Renal cortical epithelial cell (primary cell): ENCODE measurements at places on chromosomes 2 and 18. TPM values are rescaled to one million over a fixed set of nuclear protein-coding genes. Genes with fewer than 3 reads are reported as not detected.

Gene ZNF407
- 10.1 and 23.8 TPM in 2 replicates for total RNA-seq

Gene CXCR2
- not detected in 2 replicates for total RNA-seq

Gene NEU2
- not detected in 2 replicates for total RNA-seq

Gene LOXL3
- 1.0 and 1.1 TPM in 2 replicates for total RNA-seq

Gene TAF4B
- 6.8 and 8.2 TPM in 2 replicates for total RNA-seq

DNA sequence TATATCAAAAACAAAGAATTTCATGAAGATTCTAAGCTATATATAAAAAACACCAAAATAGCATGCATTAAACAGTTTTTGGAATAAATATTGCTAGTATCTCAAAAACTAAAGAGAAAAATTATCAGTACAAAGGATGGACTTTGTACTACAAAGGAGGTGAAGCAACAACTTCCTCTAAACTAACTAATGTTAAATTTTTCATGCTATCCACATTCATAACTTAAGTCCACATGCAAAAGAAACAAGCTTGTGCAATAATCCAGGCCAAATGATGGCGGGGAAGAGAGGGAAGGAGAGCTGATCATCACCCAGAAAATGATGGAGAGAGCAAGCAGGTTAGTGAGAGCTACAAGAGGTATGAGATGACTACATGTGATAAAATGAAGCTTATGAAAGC is 70.1 kb downstream of the KIDINS220 start:
- DNase-seq = no peak

DNA sequence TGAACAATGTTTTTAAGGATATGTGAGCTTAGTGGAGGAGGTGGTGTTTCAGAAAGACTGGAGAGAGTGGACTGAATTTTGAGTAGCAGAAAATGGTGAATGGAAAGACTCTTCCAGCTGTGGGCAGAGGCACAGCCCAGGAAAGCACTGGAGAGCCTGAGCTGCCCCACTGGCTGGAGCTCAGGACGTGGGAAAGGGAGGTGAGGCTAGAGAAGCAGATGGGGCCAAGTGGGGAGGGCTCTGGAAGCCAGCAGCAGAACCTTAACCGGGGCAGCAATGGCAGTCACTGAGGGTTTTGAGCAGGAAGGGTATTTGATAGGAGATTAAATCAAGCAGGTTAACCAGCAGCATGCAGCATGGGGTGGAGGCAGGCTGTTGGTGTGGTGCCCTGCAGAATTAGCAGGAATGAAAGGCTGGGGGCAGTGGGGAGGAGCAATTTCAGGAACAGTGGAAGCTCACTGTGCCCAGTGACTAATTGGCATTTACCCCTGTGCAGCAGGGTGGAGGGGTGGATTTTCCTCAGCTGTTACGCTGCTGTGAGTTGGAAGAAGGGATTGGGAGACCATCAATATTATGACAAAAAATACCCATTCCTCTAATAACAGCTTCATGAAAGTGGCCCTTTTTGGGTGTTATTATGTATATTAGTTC is 136.2 kb downstream of the CERS6 start:
- DNase-seq = no peak

DNA sequence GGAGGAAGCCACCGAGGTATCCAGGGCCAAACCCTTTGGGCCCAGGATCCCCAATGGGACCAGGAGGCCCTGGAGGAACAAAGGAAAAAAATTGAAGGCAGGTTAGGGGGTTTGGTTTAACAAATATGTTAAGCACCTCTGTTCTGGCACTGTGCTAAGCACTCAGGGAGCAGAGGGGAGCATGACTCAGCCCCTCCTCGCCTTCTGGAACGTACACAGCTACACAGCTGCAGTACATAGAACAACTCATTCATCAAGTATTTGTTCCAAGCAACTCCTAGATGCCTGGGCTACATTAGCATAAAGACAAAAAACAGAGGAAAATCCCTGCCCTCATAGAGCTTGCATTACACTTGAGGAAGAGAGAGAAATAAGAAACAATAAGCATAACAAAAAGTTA is 153.6 kb downstream of the COL4A4 start:
- DNase-seq = peak; percentile 36

GRCh38 chr2:128236491-128237035 is 82.1 kb downstream of the HS6ST1 start:
- peak; percentile 16 for DNase-seq

DNA sequence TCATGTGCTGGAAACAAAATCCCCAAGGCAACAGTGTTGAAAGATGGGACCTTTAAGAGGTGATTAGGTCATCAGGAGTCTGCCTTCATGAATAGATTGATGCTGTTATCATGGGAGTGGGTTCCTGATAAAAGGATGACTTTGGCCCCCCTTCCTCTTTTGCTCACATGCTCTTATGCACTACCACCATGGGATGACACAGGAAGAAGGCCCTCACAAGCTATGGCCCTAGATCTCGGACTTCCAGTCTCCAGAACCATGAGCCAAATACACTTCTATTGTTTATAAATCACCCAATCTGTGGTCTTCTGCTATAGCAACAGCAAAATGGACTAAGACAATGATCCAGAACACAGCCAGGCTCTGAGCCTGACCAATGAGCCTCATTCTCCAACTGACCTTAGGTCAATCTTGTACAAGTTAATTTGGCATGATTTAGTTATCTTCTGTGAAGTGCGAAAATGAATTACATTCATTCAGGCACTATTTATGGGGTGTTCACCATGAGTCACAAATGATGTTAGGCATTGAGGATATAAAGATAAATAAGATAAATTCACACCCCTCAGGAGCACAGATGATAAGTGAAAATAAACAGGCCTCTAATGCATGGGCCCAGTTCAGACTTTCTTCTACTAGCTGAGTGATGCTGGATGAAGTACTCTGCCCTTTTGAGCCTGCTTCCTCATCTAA is 37.7 kb upstream of the NT5C1B start:
- DNase-seq = peak; percentile 4

DNA sequence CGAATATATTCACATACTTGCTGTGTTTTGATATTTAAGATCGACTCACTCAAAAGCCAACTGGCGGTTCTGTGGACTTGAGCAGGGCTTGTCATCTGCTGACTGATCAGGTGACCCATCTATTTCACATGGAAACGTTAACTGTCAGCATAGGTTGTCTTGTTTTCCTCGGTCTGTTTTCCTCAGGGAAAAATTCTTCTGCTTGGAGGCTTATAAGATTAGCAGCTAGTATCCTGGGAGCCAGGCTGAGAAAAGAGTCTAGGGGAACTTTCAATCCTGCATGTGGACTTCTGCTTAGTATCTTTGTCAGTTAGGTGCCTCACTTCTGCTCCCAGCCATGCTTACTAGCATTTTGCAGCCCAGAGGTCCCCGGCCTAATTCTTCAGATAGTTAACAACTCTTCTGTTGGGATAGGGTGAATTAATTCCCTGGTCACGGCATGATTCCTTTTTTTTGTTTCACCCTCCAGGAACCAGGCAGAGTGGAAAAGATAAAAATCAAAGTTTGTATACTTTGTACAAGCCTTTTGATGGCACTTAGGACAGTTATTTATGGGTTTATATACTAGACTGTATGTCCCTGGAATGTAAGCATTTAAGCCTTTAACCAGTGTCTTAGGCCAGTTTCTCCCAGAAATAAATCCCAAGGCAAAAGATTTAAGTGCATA is 226.0 kb downstream of the GULP1 start:
- DNase-seq = no peak

DNA sequence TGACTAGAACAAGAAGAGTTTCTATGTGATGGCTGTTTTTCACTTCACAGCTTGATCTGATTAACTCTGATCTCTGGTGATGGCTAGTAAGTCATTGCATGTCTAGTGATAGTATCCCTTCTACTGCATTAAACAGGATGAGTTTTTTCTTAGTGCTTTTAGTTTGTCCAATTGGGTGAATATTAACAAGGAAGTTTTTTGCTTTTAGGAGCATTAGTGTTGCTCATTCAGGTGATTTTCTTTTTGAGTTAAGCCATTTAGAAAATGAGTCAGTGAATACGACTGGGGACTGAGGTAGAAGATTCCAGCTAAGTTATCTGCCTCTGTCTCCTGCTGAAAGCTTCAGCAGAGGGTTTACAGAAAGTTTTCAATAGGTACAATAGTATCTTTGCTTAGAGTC is 306.7 kb downstream of the PIK3C3 start:
- peak; percentile 52 for DNase-seq

DNA sequence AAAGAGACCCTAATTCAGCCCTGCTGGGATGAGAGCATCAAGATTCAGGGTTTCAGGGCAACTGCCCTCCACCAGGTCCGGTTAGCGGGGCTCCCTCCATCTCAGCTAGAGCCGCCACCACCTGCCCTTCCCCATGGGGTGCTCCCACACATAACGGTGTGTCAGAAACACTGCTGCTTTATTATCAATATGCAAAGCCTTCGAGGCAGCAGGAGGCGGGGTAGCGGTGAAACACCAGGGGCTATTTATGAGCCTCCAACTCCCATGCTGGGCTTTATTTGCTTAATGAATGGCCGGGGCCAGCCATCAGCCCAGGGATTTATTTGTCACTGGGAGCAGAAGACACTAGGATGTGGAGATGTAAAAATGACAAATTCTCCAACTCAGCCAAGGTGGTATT is 109.8 kb downstream of the GALNT14 start:
- DNase-seq = no peak

DNA sequence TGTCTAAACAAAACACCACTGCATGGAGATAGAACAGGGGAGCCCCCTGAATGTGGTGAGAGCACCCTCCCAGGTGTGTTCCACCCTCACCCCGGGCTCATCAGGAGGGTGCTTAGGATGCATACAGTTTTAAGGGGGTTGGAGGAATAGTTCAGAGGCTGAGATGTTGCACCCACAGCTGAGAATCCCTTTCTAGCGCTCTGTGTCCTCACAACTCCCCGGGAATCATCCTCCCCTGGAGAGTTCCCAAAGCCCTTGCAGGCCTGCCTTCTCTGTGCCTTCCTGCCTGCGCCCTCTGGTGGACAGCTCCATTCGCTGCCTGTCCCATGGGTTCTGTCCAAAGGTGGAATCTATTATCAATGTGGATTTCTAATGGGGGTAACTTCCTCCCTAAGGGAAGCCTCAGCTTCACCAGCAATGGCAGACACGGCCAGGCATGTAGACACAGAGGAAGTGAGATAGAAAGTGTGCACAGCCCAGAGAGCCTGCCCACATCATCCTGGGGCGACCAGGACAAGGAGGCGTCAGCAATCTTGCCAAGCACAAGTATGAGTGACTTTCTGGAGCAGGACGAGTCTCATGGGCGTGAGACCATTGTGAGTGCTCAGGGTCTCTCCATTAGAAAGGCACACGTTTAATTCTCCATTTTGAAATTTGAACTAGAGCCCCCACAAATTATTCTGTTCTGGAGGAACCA is 1.2 kb upstream of the UGT1A5 start:
- DNase-seq = peak; percentile 61

DNA sequence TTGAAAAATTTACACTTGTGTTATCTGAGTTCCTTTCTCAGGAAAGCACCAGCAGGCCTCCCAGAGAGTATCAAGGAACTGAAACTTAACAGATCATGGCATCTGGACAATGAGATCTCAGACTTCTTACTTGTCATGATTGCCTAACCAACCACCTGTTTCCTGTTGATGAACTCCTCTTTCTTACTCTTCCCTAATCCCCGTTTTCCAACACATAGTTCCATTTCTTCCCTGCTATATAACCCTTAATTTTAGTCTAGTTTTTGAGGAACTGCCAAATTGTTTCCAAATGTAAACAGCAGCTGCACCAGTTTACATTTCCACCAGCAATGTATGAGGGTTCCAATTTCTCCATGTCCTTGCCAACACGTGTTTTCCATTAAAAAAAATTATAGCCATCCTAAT is 6.1 kb upstream of the FAM171B start:
- DNase-seq = no peak

DNA sequence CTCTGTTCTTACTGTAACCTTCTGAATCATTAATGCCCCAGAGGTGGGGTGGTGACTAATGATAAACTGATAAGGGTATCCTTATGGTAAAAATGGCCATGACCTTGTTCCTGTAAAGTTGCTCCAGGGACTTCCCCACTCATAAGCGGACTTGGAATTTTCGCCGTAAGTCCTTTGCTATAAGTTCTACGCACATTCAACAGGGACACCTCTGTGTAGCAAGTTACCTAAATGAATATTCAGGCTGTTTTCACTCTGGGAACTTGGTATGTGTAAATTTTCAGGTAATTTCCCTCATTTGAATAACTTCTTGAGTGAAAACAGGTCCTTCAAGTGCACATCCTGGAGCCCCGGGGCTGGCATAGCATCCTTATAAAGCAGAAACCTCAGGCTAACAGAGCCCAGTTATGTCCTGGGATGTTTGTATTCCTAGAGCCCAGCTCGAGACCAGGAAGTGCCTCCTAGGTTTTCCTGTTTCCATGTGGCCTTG is 9.4 kb upstream of the AGFG1 start:
- peak; percentile 39 for DNase-seq

- DNase-seq = no peak
Observed at GRCh38 chr2:159256159-159256558, 30.3 kb downstream of the WDSUB1 start.

DNA sequence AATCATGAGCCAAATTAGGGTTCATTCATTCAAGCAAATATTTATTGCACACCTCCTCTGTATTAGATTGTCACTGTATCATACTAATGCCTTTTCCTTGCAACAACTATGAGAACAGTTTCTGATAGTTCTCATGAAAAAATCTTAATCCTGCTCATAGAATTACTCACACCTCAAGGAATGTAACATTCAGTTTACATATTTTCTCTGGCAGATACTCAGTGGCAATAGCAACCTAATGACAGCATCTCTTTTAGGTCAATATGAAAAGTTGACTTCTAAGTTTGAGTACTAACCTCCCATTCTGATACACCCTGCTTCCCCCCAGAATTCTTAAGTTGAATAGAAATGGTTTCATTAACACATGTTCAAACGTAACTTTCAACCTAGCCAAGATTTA is 132.0 kb downstream of the VWC2L start:
- peak; percentile 16 for DNase-seq

DNA sequence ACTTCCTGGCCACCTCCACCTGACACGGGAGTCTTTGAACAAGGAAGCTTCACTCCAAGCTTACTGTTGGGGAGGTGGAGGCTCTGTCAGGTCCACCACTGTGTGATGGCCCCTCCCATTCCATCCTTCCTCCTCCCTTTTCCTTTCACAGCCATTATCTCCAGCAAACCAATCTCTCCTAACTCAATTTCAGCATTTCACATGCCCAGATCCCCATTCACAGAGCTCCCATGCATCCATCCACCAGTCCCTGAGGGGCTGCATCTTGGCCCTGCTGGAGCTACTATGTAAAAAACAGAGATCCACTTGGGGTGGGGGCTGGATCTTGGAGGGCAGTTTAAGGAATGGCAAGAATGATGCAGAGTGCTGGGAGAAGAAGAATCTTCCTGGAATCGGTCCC is 129.0 kb upstream of the COPS8 start:
- no peak for DNase-seq

DNA sequence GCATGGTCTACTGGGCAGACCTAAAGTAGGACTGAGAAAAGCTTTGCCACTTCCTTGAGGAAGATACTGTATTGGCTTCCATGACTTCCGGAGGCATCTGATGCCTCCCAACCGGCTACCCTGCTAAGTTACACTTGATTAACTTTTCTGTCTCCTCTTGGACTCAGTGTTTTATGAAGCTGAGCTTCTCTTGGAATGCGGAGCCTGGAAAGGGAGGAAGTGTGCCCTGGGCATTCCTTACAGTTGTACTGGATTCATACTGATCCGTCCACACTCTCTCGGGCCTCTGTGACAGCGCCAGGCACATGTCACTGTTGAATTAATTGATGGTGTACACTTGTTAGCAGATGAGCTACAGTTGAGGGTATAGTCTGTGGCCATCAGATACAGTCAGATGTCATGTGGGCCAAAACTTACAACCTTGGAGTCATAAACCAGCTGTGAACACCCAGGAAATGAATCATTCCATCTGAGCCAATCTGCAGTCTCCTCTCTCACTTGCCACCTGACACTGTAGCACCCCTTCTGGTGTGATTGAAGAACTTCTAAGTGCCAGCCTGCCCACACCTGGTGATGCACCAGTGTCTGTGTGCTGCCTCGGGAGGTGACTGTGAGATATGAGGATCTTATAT is 122.5 kb downstream of the FHOD3 start:
- DNase-seq = peak; percentile 87
